ENCODE measurements at places on chromosomes 5 and 9. TPM values are rescaled to one million over a fixed set of nuclear protein-coding genes. Genes with fewer than 3 reads are reported as not detected.

MAP1B gene
- not detected for total RNA-seq

SPATA31D4 gene
- not detected for total RNA-seq

SPATA31E1 gene
- total RNA-seq = not detected

ESM1 gene
- total RNA-seq = 0.99 TPM

SLC45A2 gene
- total RNA-seq = not detected

ENTPD8 gene
- not detected for total RNA-seq

MLANA gene
- total RNA-seq = not detected

GRCh38 chr5:71679714-71680113 is 39.4 kb upstream of the CARTPT start:
- DNase-seq = no peak

GRCh38 chr9:3329361-3329760 is 196.4 kb downstream of the RFX3 start:
- DNase-seq = no peak

DNA sequence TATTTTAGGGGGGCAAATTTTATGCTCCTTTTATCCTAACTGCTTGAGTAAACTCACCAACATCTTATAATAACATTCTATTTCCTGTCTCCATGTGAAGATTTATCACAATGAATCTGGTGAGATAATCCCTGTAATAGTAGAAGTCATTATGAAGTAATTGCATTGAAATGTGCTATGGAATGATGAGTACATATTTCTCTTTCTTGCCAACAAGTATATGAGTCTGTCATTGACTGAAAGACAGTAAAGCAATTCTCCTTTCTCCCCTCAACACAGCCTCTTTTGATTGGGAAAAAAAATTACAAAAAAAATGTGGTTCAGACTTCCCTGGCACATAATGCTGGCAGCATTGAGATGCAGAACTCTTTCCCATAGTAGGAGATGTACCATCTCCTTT is 459.2 kb upstream of the RGMB start:
- DNase-seq = no peak

DNA sequence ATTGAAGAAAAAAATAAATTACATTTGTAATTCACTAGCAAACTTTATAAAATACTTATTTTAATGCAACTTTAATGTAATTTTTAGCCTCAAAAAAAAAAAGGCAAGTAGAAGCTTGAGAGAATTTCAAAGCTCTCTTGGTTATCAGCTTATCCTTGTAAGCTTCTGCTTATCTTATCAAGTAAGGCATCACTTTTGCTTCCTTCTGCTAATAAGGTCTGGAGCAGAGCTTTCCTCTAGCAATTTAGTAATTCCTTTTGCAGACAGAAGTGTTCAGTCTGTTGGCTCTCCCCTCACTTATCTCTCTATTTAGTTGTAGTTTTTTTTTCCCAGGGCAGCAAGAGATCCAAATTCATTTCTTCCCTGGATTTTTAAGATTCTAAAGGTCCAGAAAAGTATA is 525.0 kb downstream of the ISL1 start:
- no peak for DNase-seq

DNA sequence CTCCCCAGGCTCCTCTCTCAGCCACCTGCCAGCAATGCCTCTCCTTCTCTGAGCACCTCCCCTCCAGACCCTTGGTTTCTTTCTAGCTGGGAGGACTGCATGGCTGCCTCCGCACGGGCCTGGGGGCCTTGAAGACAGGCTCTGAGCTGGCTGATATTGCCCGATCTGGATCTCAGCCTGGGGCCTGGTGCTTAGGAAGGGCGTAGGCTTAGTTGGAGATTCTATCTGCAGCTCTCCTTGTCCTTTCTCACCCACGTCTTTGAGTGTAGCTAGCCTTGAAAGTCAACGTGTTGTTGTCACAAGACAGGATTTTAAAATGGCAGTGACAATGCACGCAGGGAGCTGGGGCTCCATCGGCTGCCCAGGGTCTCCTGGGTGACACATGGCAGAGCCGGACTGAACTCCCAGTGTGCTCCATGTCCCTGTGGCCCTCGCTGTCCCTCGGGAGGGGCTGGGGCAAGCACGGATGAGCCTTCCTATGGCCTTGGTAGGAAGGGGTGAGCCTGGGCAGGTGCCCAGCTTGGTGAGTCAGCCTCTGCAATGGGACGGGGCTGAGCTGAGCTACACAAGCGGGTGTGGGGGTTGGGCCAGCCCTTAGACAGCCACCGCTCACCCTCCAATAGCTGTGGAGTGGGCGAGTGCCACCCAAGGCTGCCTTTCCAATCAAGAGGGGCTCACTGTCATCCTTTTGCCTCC is 9.4 kb downstream of the ADAMTSL2 start:
- DNase-seq = no peak

- no peak for DNase-seq
Observed at GRCh38 chr5:135437796-135438560, 9.2 kb downstream of the DCANP1 start.

GRCh38 chr5:107519900-107520354 is 150.8 kb downstream of the EFNA5 start:
- DNase-seq = no peak

- no peak for DNase-seq
Observed at GRCh38 chr9:24552526-24553182, 7.0 kb upstream of the IZUMO3 start.

- no peak for DNase-seq
Observed at GRCh38 chr9:93266521-93267001, 82.6 kb downstream of the WNK2 start.

GRCh38 chr5:53476019-53476418 is 4.4 kb upstream of the FST start:
- DNase-seq = no peak

DNA sequence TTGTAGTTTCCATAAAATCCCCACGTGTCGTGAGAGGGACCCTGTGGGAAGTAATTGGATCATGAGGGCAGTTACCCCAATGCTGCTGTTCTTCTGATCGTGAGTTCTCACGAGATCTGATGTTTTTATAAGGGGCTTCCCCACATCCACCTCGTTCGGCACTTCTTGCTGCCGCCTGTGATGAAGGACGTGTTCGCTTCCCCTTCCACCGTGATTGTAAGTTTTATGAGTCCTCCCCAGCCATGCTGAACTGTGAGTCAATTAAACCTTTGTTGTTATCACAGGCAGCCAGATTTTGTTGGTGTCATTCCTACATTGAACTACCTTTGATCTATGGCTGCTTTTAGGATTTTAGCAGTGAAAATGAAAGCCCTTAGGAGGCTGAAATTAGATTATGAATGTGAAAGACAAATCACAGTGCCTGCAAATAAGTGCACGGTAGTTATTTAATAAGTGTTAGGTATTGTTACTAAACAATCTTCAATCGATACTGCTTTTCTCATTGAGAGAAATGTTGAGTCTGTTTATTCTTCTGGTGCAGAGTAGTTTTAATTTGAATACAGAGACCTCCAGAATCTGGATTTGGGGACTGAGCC is 68.0 kb upstream of the C6 start:
- DNase-seq = no peak

- DNase-seq = no peak
Observed at GRCh38 chr5:144731786-144732185, 561.1 kb downstream of the KCTD16 start.

DNA sequence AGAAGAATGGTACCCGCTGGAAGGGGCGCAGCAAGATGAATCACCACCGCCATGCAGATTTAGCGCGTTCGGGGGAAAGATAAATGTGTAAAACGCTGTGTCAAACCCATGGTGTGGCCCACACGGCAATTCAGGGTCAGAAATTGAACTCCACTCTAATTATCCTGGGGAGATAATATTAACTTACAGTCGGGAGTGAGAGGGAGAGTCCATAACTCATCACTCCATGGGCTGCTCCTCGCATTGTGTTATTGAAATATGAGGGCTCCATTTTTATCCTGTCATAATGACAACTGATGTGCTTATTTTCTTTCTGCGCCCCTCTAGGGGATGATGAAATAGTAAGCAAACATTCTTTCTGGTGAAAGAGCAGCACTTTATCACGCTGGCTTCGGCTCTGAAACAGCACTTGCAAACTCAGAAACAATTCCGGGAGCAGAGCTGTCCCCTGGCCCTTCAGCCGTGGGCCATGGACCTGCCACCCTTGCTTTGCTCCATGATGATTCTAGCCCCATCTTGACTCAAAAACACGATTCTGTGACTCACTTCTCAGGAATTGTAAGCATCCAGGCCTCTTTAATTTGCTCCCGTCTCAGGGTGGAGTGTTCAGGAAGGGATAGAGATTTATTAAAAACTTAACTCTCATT is 431.6 kb downstream of the IRX1 start:
- DNase-seq = no peak

GRCh38 chr5:56985936-56986625 is 34.2 kb upstream of the MIER3 start:
- no peak for DNase-seq

- DNase-seq = no peak
Observed at GRCh38 chr9:130147910-130148309, 24.3 kb upstream of the NCS1 start.

DNA sequence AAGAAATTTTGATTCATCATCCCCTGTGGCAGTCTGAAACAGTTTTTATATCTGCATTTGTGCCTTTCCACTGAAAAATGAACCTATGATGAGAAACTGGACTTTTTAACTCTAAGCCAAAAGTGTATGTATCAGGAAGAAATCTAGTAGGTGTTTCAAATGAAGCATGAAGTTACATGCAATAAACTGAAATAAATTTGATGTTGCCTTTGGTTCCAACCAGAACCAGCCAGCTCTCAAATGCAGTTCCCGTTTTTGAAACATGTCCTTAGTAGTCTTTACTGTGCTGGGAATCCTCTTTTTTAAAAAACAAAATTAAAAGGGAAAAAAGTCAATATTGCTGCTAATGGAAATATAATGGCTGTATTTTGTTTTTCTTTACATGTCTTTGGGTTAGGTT is 43.9 kb downstream of the HACD4 start:
- no peak for DNase-seq

DNA sequence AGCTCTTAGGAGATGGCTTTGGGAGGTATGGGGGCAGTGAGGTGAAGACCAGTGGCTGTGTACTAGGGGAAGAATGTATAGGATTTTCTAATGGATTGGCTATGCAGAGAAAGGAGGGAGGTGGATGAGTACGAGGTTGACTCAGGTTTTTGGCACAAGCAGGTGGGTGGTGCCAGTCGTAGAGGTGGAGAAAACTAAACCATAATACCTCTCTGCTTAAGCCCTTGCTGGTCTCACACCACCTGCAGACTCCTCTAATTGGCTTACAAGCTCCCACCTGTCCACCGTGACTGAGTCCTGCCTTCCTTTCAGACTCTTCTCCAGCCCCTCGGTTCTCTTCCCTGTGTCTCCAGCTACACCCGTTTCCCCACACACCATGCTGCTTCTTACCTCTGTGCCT is 521.7 kb upstream of the CLINT1 start:
- no peak for DNase-seq

GRCh38 chr5:138461343-138462125 is 3.7 kb upstream of the EGR1 start:
- no peak for DNase-seq
